ENCODE measurements at places on chromosomes 11 and 22. TPM values are rescaled to one million over a fixed set of nuclear protein-coding genes. Genes with fewer than 3 reads are reported as not detected.

The KLHL35 gene
- total RNA-seq = 6.2 TPM

The SERPING1 gene
- 21.4 TPM for total RNA-seq

The C11orf87 gene
- under 0.01 TPM for total RNA-seq

The CPT1B gene
- 3.9 TPM for total RNA-seq

The SLC25A18 gene
- total RNA-seq = not detected

The HBB gene
- not detected for total RNA-seq

The BSX gene
- not detected for total RNA-seq

The CRYBA4 gene
- total RNA-seq = not detected

The OR52H1 gene
- 0.56 TPM for total RNA-seq

The B4GALNT4 gene
- 1.9 TPM for total RNA-seq

The CCDC81 gene
- total RNA-seq = 12.1 TPM

The OR51B5 gene
- 0.28 TPM for total RNA-seq

The SCUBE2 gene
- total RNA-seq = 1.2 TPM

The SLC25A22 gene
- 15.0 TPM for total RNA-seq

The NCF4 gene
- under 0.01 TPM for total RNA-seq

The CASP12 gene
- under 0.01 TPM for total RNA-seq

The NRIP3 gene
- total RNA-seq = 16.6 TPM

The SAA2 gene
- total RNA-seq = 1.5 TPM

The GALNT18 gene
- total RNA-seq = 10.4 TPM

The SLN gene
- total RNA-seq = not detected

The LMNTD2 gene
- total RNA-seq = 0.85 TPM

The TMPRSS6 gene
- total RNA-seq = not detected

The EHBP1L1 gene
- total RNA-seq = 106 TPM

The RIMBP3C gene
- 0.38 TPM for total RNA-seq

The CD248 gene
- 40.3 TPM for total RNA-seq

The FAM180B gene
- total RNA-seq = not detected

The KDM4D gene
- 0.56 TPM for total RNA-seq

The SCGB1C1 gene
- not detected for total RNA-seq

The FOLR1 gene
- total RNA-seq = 0.28 TPM

The SLC22A25 gene
- total RNA-seq = not detected

The PKNOX2 gene
- total RNA-seq = 0.38 TPM

The SLC25A45 gene
- total RNA-seq = 2.8 TPM

The ELMOD1 gene
- total RNA-seq = 2.8 TPM

The MUC5B gene
- total RNA-seq = not detected

The OR51B2 gene
- not detected for total RNA-seq

The MS4A1 gene
- total RNA-seq = not detected

The APOBEC3B gene
- 13.0 TPM for total RNA-seq

The KRTAP5-9 gene
- not detected for total RNA-seq
